ENCODE measurements at places on chromosomes 3 and 15. TPM values are rescaled to one million over a fixed set of nuclear protein-coding genes. Genes with fewer than 3 reads are reported as not detected.
A peak's percentile ranks its signal among the peaks of the same experiment; 100 is the strongest.

- H3K27ac ChIP-seq, result no peak overlapping the region
- no peaks in the 10 kb centered on the region for H3K4me1 ChIP-seq
- DNase-seq, result no peak
- H3K27me3 ChIP-seq, result no peaks in the 10 kb centered on the region
- H3K36me3 ChIP-seq, result no peaks in the 10 kb centered on the region
- H3K4me3 ChIP-seq, result no peak overlapping the region
Measured at GRCh38 chr3:169383770-169384169, 279.7 kb downstream of the MECOM start.

GRCh38 chr3:134680796-134681521 is 30.1 kb upstream of the KY start:
- no peak overlapping the region for H3K27ac ChIP-seq
- H3K4me1 ChIP-seq, result no peaks in the 10 kb centered on the region
- H3K36me3 ChIP-seq, result no peaks in the 10 kb centered on the region
- H3K4me3 ChIP-seq, result no peak overlapping the region
- no peaks in the 10 kb centered on the region for H3K27me3 ChIP-seq
- no peak for DNase-seq

GRCh38 chr15:62068071-62068809 is 1.5 kb downstream of the C2CD4A start:
- no peaks in the 10 kb centered on the region for H3K36me3 ChIP-seq
- H3K27ac ChIP-seq, result no peak overlapping the region
- peak; percentile 28 for DNase-seq
- peak overlapping the region; percentile 32 for H3K4me3 ChIP-seq
- no peaks in the 10 kb centered on the region for H3K27me3 ChIP-seq

DNA sequence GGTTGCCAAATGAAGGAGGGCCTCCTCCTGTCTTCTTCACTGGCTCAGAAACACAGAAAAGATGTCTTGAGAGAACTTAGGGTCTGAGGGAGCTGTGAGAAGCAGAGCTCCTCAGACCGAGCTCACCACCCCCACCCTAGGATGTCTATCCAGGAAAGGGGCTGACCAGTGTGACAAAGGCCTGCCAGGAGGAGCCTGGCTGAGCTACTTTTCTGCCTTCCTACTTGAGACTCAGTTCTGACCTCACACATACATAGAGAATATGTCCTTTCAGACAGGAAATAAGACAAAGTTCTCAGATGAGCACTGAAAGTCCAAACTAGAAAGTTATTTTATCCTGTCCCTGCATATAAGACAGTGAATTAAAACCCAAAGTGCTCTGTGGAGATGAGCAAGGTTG is 54.5 kb downstream of the KIF9 start:
- no peak for DNase-seq
- no peak overlapping the region for H3K27ac ChIP-seq
- no peak overlapping the region for H3K4me3 ChIP-seq
- no peaks in the 10 kb centered on the region for H3K4me1 ChIP-seq
- H3K36me3 ChIP-seq, result no peaks in the 10 kb centered on the region

The PLIN1 gene
- total RNA-seq, result 0.44 TPM
